ENCODE measurements at places on chromosomes 1 and 21.

- no peak for DNase-seq
These were observed 111.9 kb downstream of the CACHD1 start for GRCh38 chr1:64581843-64582185.

- no peak for DNase-seq
These were observed 98.1 kb downstream of the ADSS2 start for GRCh38 chr1:244353551-244354091.

DNA sequence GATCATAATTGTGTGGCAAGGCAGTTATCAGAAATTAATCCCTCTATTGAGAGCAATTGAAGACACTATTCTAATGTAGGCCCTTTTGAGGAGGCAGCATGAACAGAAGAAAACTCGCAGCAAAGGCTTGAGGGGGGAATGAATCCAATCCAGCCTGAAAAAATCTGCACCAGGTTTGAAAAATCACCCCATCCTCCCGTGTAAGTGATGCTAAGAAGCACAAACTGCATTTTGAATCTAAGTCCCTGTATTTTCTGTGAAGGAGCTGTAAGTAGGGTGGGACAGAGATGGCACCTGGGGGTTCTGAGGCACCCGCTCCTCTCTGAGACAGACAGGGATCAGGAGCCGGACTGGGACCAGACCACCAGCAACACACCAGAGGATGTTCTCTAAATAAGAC is at the start of gene CRB1:
Gene CRB1 (plus strand): TSS at position 241 of the 400 bp plus-strand sequence. CDS start 161 bp downstream, outside the sequence.
- no peak for DNase-seq

GRCh38 chr1:162663086-162663485 is 30.8 kb downstream of the DDR2 start:
- DNase-seq = no peak

GRCh38 chr1:247054992-247055415 is 23.6 kb downstream of the ZNF670 start:
- DNase-seq = no peak

GRCh38 chr1:42765269-42765668 is 1.6 kb downstream of the P3H1 start:
- DNase-seq = no peak

DNA sequence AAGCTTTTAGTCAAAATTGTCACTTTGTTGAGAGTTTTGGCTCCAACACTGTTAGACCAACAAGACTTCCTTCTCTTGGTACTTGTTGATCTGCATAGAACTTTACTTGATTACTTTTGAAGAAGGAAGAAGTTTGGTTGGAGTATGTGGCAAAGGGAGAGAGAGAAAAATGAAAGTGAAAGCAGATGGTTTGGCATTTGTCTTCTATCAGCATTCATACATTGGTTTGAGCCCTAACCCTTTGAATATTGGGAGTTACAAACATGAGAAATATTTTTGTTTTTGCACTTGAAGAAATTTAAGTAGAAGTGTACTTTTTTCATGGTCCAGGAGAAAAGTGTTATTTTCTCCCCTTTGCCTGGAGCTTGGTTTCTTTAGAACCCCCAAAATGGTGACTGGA is 169.8 kb downstream of the ADGRL4 start:
- DNase-seq = no peak

DNA sequence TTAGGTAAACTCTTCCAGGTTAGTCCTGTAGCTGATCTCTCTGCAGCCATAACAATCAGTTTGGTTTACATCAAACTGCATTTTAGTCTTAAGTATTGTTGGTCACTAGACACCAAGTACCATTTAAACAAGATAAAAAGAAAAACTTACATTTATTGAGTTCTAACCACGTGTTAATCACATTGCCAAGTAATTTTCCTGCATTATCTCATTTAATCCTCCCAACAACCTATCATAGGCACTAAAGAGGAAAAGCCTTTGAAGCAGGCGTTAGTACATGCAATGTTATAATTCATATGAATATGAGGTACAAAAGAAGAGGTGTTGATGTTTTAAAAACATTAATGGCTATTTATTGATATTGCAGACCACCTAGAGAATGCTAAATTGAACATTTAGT is 9.0 kb downstream of the DR1 start:
- no peak for DNase-seq

GRCh38 chr1:145826030-145826429 is 2.0 kb downstream of the POLR3C start:
- DNase-seq = no peak

DNA sequence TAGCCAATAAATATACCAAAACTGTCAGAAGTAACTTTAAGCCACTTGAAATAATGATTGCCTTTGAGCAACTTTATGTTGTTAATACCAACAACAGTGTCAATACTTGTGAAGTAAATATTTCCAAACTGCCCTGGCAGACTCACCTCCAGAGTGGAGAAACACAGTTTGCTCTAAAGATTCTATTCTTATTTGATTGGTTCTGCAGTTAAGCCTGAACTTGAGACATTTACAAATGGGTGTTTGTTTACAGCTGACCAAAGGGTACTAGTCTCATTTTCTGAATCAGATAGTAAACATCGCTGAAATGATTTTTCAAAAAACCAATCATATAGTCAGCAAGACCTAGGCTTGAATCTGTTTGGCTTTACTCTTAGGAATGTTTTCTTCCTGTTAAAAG is 1.3 kb upstream of the MYOC start:
- no peak for DNase-seq

GRCh38 chr1:24481101-24481500 is 21.5 kb upstream of the RCAN3 start:
- peak; percentile 72 for DNase-seq

DNA sequence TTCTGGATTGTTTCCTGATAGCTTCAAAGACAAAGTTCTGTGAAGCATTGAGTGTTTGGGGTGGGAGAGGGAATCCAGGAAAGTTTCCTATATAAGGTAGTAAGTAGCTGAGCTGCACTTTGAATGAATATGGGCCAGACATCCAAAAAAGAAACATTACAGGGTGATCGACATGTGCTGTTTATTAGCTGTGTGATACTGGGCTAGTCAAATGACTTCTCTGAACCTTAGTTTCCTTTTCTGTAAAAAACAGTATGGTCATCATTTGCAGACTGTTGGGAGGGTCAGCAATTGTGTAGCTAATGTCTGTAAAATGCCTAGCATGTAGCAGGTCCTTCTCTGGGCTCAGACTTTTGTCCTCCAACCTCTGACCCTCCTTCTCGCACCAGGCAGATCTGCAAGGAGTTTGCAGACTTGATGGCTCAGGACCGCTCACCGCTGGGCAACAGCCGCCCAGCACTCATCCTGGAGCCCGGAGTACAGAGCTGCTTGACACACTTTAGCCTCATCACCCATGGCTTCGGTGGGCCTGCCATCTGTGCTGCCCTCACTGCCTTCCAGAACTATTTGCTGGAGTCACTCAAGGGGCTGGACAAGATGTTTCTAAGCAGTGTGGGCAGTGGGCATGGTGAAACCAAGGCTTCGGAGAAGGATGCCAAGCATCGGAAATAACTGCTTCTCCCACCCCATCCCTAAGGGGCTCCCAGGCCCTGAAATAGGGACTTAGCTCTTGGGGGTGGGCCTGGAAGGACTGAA is 21.1 kb downstream of the TFAP2E start:
- no peak for DNase-seq

GRCh38 chr1:245154429-245155271 is at the start of gene KIF26B:
KIF26B (plus strand) TSS chr1:245154985; CDS start chr1:245155425, 440 bp downstream.
- DNase-seq = peak; percentile 5

DNA sequence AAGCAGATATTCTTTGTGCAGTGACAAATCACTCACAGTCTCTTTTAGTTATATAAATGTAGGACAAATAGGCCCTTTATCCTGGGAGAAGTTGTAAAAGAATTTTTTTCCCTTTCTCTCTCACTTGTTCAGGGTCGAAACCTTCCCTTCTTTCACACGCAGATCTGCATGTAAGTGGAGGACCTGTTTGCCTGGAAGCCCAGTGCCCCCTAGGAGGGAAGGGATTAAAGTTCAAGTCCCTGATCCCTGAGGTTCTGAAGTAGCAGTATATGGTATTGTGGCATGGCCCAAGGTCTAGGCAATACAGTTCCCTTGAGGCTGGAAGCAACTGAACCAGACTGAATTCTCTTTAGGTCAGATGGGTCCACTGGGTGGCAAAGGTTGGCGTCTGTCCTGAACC is 48.6 kb upstream of the PTGFRN start:
- no peak for DNase-seq

DNA sequence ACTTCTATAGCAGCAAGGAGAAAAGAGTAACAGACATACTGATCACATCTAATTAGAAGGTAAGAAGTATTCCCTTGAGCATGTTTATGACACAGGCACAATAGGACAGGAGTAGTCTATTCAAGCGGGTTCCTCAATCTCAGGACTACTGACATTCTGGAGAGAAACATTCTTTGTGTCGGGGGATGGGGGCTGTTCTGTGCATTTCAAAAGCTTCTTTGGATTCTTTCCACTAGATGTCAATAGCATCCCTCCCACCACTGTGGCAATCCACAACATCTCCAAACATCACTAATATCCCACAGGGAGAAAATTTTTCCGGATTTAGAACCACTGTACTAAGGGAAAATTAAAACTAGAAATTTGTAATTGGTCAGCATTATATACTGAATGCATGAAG is 56.9 kb downstream of the ADAMTS5 start:
- no peak for DNase-seq

GRCh38 chr1:70737125-70737524 is 310.5 kb downstream of the PTGER3 start:
- DNase-seq = no peak

DNA sequence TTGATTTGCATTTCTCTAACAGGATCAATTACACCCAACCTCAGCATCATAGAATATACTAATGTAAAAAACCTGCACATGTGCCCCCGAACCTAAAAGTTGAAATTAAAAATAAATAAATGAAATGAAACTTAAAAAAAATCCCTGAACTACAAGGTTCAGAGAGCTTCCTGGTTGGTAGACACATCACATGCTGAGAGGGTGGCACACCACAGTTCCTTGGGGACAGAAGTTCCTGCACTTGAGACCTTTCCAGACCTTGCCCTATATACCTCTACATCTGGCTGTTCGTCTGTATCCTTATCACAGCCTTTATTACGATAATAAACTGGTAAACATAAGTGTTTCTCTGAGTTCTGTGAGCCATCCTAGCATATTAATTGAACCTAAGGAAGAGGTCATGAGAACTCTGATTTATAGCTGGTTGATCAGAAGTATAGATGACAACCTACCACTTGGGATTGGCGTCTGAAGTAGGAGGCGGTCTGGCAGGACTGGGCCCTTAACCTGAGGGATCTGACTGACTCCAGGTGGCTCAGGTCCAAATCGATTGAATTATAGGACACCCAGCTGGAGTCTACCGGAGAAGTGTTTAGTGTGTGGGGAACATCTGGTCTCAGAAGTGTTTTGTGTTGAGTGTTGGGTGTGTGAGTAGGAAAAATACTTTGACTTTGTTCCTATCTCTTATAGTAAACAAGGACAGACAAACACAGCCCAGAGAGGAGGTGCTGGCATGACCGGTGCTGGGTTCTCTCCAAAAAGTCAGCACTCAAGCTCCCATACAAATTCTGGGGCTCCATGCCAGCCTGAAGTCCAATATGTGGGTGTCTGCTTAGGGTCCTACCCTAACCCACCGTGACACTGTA is 19.0 kb downstream of the C1orf115 start:
- no peak for DNase-seq

GRCh38 chr1:79264285-79264684 is 257.8 kb upstream of the ADGRL4 start:
- no peak for DNase-seq

DNA sequence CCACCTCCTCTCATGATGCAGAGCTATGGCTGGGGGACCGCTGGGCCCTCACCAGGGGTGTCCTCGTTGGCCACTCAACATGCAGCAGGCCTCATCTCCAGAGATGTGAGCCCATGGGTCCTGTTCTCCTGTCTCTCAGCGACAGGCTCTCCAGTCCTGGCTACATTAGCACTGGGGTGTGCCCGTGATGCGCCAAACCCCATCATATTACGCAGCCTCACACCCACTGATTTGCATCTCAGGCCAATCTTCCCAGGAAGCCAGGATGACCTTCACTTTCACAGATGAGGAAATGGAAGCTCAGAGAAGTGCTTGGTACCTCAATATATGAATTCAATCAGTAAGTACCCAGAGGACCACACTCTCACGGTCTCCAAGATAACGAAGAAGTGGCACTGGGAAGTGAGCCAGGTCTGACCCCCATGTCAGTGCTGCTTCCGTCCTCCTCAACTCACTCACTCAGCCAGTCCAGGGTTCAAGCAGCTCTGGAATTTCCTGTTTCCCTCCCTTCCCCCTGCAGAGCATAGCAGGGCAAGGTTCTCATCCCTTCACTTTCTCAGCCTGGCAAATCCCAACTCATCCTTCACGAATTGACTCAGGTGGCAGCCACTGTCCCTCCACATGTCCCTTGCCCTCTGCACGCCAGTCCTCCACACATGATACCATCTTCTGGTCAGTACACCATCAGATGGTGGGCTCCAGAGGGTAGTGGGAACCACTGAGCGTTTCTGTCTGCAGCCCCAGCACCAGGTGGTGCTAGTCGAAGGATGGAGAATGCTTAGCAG is 28.9 kb upstream of the EVA1B start:
- DNase-seq = no peak

Measured in CD4-positive, alpha-beta T cell treated with Interleukin-21 for 1 hour (primary cell).